H7 (cell line): ENCODE measurements at places on chromosomes 16 and 17. TPM values are rescaled to one million over a fixed set of nuclear protein-coding genes. Genes with fewer than 3 reads are reported as not detected.

DNA sequence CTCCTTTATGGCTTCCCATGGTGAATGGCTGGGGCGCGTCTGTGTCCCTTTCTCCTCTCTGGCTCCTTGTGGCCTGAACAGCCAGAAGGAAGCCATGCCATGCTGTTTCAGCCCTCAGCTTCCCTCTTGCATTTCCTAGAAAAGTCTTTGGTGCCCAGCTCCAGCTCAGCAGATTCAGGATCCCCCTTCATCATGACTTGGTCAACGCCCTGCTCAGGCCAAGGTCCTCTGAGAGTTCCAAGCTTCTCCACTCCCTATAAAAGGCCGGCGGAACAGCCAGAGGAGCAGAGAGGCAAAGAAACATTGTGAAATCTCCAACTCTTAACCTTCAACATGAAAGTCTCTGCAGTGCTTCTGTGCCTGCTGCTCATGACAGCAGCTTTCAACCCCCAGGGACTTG is at the start of gene CCL13:
CCL13 (plus strand) TSS at position 287 of the 400 bp plus-strand sequence; CDS start at position 334, 47 bp downstream.
- no peak for DNase-seq

GRCh38 chr16:11620243-11621003 is 33.7 kb upstream of the LITAF start:
- DNase-seq = no peak

TBC1D28 gene
- total RNA-seq = 0.18 TPM in 1 of 2 replicates, not detected in the other

DNA sequence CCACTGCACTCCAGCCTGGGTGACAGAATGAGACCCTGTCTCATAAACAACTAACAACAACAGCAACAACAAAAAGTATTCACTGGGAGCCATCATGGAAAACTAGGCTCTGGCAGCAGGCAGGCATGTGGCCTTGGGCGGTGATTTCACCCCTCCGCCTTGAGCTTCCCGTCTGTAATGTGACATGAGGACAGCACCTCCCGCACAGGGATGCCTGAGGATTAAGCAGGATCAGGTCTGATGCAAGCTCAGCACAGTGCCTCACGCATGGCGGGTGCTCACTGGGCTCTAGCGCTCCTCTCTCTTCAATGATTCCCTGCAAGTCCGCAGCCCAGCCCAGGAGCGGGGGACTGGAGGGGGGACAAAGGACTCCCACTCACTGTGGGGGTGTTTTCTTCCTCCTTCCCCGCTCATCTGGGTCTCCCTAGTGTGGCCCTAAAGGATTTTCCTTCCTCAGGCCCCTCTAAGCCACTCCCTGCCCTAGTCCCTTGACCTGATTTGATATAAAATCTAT is 2.8 kb downstream of the PLCD3 start:
- DNase-seq = peak; percentile 64
